Natural killer cell treated with Interleukin-12 subunit alpha and Interleukin-12 subunit beta and Interleukin-15 and Interleukin-18, amount 100 ng/mL, for 72 hours (primary cell): ENCODE measurements at places on chromosomes 11 and 22. TPM values are rescaled to one million over a fixed set of nuclear protein-coding genes. Genes with fewer than 3 reads are reported as not detected.

NCAM1 gene
- 65.7 TPM for total RNA-seq

NRXN2 gene
- 0.74 TPM for total RNA-seq

CDC42EP1 gene
- total RNA-seq: 3.5 TPM

DNA sequence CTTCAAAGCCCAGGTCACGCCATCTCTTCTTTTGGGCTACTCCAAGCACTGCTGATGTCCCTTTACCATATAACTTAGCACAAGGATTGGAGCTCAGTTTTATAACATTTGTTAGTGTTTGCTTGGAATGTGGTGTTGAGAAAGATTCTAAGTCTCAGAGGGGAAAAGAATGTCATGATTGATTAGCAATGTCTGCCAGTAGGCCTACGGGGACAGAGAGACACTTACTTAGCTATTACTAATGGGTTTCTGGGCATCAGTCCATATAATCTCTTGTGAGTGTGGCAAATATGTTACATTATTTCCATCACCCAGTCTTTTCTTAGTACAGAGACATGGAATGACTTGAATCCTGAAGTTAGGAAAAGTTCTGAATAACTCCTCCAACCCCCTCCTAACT is 75.4 kb upstream of the FSHB start:
- no peak overlapping the region for H3K4me3 ChIP-seq
- DNase-seq: no peak
- H3K27ac ChIP-seq: no peak overlapping the region

DNA sequence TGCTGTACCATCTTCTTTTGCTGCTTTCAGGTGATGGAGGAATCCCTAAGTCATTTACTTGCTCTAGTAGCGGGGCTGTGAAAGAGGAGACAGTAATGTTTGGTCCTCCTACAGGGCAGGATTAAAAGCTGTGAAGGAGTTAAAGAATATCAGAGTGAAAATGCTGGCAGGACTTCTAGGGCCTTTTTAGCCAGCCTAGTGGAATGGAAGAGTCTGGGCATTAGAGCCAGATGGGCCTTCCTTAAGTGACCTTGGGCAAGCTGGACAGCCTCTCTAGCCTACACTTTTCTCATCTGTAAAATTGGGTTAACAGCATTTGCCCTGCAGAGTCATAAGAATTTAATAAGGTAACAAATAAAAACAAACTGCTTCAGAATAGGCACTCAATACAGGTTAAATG is 114.7 kb downstream of the RBFOX2 start:
- peaks cover 24% of the 10 kb centered on the region for H3K27me3 ChIP-seq
- no peaks in the 10 kb centered on the region for H3K36me3 ChIP-seq
- no peak overlapping the region for H3K4me3 ChIP-seq
- DNase-seq: no peak

GRCh38 chr11:15228331-15228849 is 113.7 kb downstream of the INSC start:
- no peak overlapping the region for H3K4me3 ChIP-seq
- no peaks in the 10 kb centered on the region for H3K36me3 ChIP-seq
- H3K27ac ChIP-seq: no peak overlapping the region
- DNase-seq: no peak
